Esophagus squamous epithelium (tissue), 5 donors: ENCODE measurements at places on chromosomes 13 and 19.

DNA sequence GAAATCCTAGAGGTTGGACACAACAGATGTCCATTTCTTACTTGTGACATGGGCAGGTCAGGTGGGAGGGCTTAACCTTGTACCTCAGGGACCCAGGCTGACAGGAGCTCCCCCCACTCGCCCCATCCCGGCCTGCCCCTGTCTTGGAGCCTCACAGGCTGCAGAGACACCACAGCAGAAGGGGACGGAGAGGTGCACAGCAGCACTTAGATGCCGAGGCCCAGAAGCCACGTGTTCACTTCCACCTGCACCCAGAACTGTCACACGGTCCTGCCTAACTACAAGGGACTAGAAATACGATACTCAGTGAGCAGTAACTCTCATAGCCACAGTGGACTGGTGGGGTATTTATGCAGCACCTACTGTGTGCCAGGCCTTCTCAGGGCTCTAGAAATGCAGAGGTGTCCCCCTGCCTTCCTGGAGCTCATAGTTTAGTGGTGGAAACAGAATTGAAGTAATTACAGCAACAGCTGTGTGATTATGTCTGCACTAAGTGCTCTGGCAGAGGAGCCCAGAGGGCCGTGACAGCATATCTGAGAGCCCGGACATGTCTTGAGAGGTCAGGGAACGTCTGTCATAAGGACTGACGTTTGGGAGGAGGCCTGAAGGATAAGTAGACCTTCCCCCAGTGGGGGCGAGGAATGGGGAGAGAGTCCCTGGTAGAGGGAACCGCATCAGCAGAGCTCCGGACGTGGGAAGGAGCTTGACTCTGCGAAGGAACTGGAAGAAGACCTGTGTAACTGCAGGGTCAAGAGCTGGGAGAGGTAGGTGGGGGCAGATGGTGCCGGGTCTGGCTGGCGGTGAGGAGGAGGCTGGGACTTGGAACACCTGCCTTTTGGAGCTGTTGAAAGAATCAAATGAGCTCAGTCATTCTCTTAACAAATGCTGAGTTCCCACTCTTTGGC lies 130.0 kb downstream of the SIPA1L3 start:
- no peak for DNase-seq

DNA sequence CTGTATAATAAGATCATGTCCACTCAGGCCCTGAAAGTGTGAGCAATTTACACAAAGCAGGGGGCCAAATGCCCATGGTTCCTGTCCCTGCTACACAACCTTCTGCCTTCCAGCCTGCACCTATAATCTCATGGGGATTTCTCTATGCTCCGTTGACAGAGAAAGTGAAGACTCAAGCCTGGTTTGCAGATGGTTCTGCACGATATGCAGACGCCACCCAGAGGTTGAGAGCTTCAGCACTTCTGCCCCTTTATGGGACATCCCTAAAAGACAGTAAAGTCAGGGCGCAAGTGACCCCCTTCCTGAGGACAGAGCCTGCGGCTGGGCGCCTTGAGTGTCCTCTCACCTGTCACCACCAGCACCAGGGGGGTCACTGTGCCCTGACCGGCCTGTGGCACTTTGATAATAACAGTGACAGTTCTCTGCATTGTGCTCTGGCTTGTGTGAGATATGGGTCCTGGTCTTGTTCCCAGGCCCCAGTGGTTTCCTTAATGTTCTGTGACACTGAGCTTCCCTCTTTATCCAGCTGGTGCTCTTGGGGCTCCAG lies 15.1 kb downstream of the LILRA5 start:
- DNase-seq: no peak

DNA sequence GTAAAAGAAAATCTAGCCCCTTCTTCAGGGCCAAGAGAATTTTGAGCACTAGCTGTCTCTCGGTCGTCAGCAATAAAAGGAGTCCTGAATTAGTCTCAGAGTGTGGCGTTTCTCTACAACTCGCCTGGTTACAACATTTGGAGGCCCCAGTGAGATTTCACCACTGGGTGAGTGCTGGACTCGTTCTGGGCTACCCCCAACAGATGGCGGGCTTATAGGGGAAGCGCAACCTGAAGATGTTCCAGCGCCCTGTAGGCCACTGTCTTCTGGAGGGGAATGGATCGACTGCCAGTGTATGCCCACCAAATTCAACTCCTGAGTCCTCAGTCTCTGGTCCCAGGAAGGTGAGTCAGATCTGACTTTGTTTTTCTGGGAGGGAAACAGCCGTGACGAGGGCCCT lies 11.7 kb upstream of the ZNF181 start:
- no peak for DNase-seq

- no peak for DNase-seq
Observed at GRCh38 chr19:2476451-2477140, 669 bp downstream of the GADD45B start.

- DNase-seq: no peak
Observed at GRCh38 chr13:60384911-60385310, 12.1 kb upstream of the TDRD3 start.

DNA sequence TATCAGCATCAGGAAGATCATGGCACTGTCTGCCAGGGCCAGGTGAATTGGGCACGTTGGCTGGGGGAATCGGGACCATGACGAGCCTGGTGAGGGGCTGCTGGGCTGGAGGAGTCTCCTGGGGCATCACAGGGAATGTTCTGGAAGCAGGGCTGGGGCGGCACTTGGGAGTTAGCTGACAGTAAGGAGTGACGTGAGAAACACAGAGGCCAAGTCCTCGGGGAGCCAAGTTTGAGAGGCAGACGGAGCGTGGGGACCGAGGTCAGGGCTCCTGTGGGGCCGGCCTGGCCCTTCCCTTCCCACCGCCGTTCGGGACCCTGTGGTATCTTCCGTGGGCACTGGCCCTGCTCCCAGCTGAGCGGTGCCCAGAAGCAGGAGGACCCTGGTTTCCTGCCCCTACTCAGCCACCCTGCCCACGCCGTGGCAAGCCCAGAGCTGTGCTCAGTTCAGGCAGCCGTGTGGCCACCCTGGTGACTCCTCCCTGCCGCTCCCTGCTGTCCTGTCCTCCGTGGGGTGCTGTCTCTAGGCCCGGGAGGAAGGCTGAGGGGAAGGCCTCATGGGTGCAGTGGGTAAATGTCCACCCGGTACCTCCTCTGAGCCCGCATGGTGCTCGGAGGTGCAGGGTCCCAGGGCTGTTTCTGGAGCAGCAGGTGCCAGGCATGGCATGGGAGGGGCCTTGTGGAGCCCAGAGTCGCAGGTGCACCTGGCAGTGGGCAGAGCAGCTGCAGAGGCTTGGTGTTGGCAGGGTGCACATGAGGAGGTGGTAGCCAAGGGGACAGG lies 25.2 kb downstream of the CRTC1 start:
- no peak for DNase-seq

GRCh38 chr13:22486490-22486889 lies 694.3 kb upstream of the SGCG start:
- no peak for DNase-seq

GRCh38 chr19:44806291-44806690 lies 2.6 kb upstream of the BCAM start:
- DNase-seq: no peak
